ENCODE measurements at places on chromosomes 6 and 20.
A peak's percentile ranks its signal among the peaks of the same experiment; 100 is the strongest.

DNA sequence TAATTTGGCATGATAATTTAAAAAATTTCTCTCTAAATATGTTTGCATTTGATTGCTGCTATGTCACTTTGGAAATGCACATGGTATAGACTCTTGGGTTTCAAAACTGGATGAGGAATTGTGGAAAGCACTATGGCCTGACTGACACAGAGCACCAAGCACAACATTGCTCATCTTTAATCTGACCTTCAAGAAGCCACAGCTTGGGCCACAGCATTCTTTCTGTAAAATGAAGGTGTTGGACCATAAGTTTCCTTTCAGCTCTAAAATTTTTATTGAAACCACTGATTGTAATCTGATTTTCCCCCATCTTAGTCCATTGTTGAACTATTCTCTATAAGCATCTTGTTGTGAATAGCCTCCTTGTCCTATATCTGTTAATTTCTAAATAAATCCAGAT, 41.0 kb downstream of the QKI start:
- DNase-seq = no peak

GRCh38 chr6:97203343-97203742, 79.7 kb downstream of the MMS22L start:
- DNase-seq = no peak

- DNase-seq = no peak
Observed at GRCh38 chr6:56796196-56796532, 153.5 kb upstream of the DST start.

- DNase-seq = peak; percentile 27
Observed at GRCh38 chr6:17486680-17487079, 93.3 kb downstream of the CAP2 start.

- no peak for DNase-seq
Observed at GRCh38 chr6:43823879-43824702, 54.1 kb downstream of the VEGFA start.

DNA sequence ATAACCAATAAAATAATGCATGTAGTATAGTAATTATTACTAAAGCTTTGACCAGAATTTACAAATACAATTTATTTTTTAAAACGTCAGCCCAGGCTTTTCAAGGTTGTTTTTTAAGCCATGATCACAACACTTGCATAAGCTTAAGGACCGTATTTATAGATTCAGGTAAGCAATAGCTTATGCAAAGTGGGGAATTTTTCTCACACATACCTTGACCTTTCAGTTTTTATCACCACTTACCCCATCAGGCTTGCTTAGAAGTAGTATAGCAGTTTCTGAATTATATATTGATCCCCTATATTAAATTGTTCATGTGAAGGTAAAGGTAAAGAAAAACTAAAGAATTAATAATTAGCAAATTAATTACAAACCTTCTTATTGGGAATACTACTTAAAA, 232.3 kb upstream of the FKBP1C start:
- DNase-seq = no peak

GRCh38 chr6:45548657-45549515, 171.2 kb upstream of the SUPT3H start:
- DNase-seq = no peak

- no peak for DNase-seq
Observed at GRCh38 chr6:157768304-157768703, 54.7 kb upstream of the SNX9 start.

- peak; percentile 55 for DNase-seq
Observed at GRCh38 chr20:62359491-62360121, 7.5 kb downstream of the LAMA5 start.

DNA sequence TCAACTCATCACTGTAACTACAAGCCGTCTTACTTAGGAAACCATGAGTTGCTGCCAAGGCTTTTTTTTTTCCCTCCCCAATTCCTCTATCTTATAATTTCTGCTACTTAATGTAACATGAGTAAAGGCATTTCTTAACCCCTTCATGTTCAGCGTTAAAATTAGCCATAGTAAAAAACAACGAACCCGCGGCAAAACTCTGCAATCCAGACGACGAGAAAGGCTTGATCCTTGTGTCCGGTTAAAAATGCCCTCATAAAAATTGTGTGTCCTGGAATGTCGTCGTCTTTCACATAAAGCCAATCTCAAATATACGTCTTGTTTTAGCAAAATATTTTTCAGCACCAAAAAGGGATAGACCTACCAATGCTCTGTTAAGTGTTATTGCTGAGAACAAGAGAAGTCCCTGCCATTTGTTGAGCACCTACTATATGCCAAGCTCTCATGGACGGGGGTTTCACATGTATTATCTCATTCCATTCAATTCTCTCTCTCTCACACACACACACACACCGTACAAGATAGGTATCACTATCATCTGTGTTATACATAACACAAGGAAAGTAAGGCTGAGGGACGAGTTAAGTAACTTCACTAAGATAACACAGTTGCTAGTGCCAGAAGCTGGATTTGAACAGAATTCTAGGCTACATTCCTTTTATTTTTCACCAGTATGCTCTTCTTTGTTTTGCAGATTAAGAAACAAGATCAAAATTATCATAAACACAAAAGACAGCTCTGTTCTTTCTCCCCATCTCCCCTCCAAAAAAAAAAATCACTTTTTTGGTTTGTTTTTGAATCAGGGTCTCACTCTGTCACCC, 683 bp upstream of the ARHGAP18 start:
- DNase-seq = no peak

- no peak for DNase-seq
Observed at GRCh38 chr6:43203029-43203717, 21.2 kb downstream of the CUL9 start.

DNA sequence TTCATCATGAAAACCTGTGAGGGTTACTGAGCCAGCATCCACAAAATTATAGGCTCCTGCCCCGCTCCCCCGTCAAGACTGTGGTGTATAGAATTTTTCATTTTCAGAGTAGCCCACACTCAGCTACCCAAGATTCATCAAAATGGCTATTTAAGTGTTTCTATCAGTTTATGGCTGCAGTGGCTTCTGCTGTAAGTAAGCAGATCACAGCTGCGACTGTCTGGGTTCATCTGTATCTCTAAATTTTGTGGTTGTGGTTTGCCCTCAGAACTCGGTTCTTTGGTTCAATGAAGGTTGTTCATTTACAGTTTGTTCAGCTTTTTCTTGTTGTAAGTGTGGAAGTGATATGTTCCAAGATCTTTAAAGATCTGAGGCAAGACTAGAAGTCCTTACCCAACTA, 284.2 kb downstream of the DOK5 start:
- DNase-seq = no peak

- no peak for DNase-seq
Observed at GRCh38 chr6:31194061-31194834, 23.8 kb upstream of the POU5F1 start.

GRCh38 chr6:128156321-128157111, 255.7 kb upstream of the THEMIS start:
- no peak for DNase-seq

GRCh38 chr6:136526196-136526930, 23.9 kb downstream of the MAP7 start:
- peak; percentile 52 for DNase-seq

DNA sequence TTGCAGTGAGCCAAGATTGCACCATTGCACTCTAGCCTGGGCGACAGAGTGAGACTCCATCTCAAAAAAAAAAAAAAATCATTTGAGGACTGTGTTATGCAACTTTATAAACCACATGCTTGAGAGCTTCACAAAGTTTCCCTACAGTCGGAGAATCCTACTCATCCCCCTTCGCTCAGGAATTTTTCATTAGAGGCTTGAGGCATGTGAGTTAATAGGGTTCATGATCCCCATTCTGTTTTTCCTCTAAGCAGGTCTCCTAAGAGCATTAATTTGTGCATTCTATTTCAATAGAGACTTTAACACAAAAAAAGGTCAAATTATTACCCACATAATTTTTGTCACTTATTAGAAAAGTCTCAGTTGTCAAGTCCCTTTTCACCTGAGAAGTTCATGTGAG, 103.7 kb upstream of the SOX4 start:
- no peak for DNase-seq

DNA sequence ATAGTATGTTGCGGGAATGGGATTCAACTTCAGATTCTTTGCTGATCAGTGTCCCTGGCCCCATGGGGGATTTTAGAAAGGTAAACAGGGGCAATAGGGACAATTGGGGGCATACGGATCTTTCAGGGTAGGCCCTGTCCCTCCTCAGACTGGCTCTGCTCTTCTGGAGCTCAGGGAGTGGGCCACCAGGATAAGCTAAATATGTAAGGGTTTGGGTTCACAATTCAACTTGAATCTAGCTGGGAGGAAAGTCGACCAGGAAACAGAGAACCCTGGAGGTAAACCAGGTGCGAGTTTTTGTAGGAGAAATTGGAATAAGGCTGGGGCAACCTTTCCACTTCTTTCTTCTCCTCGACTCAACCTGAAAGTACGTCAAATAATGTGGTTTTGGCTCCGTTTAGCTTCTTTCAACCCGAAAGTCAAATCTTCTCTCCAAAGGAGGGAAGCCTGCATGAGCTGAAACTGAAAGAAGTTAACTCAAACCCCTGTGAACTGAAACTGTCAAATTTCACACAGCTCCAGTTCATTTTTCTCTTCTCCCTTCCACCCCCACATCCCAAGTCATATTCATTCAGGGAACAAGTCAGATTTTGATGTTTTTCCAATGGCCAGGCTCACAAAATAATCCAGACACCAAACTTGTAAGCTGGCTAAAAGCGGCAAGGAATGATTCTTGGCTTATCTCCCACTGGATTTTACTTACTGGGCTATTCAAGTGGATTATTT, 278.2 kb downstream of the CLIC5 start:
- no peak for DNase-seq

- DNase-seq = no peak
Observed at GRCh38 chr6:7053125-7053774, 54.5 kb upstream of the RREB1 start.

DNA sequence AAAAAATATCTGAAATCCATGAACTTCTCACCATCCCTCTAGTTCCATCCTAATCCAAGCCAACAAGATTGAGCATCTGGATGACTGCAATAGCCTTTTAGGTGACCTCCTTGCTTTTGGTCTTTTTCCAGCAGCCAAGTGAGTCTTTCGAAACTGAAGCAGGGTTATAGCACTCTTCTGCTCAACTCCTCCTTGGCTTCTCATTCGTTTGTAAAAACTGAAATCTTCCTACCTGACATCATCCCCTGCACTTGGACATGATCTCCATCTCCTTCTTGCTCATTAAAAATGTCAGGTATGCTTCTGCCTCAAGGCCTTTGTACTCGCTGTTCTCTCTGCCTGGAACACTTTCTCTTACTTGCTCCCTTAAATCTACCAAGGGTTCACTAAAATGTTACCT, 46.0 kb downstream of the STX7 start:
- no peak for DNase-seq

GRCh38 chr20:53495398-53496092, 98.1 kb downstream of the ZNF217 start:
- no peak for DNase-seq

GRCh38 chr20:6439737-6440442, 317.1 kb upstream of the FERMT1 start:
- DNase-seq = no peak

DNA sequence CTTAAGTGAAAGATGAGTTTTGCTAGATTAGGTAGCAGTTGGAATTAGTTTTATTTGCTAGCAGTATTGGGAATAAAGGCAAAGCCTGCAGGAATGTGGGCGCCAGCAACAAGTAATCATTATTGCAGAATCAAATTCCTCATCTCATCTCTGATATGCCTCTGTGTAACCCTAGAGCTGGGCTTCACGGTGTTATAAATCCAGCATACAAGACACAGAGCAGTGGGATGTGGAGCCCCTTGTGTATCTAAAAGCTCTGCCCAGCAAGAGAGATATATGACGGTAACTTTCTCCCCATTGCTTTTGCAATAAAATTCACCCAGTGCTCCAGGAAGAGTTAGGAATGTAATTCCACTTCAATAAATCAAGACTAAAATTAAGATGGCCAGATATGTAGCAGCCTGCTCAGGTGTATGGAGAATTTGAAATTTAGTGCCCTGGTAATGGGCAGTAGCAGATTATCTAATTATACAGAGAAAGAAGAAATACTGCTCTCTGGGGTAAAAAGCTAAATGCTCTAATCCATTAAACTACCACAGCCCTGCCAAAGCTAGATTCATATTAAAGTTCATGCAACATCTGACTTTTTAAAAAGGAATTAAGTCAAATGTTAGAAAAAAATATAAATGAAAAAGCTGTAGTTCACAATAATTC, 5.6 kb upstream of the BLOC1S5 start:
- no peak for DNase-seq

- DNase-seq = peak; percentile 31
Observed at GRCh38 chr20:5191829-5192569, 65.2 kb downstream of the CDS2 start.

All from upper lobe of left lung (tissue), 6 donors.